ENCODE measurements at places on chromosomes 16 and 17. TPM values are rescaled to one million over a fixed set of nuclear protein-coding genes. Genes with fewer than 3 reads are reported as not detected.

- DNase-seq: no peak
Measured at GRCh38 chr16:30623536-30624283, 13.5 kb upstream of the ZNF689 start.

Gene KRTAP3-1
- total RNA-seq: not detected

- no peak for DNase-seq
Measured at GRCh38 chr17:78791840-78792709, 10.0 kb upstream of the CYTH1 start.

GRCh38 chr17:79915850-79916430 lies 76.7 kb upstream of the CBX4 start:
- DNase-seq: no peak

GRCh38 chr17:3951420-3951819 lies 12.8 kb downstream of the ATP2A3 start:
- no peak for DNase-seq

GRCh38 chr16:24538756-24539294 lies 541 bp upstream of the RBBP6 start:
- DNase-seq: no peak

Gene NPIPA2
- 3.2 TPM for total RNA-seq

DNA sequence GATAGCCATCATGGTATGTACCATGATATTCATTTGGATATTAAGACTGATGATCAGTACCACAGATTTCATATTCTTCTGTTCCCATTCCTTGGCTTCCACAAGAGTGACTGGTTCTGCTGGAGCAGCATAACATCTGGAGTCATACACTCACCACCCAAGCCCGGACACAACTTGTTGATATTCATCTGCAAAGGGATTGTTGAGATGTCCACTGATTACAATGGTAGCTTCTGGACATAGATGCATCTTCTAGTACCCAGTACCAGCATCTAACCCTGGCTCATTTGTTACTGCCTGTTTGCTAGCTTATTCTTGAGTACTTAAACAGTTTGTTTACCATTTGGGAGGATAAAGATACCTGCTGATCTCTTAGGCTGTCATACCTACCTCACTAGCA lies 235.7 kb upstream of the AXIN2 start:
- no peak for DNase-seq

Gene FOXN1
- total RNA-seq: not detected

DNA sequence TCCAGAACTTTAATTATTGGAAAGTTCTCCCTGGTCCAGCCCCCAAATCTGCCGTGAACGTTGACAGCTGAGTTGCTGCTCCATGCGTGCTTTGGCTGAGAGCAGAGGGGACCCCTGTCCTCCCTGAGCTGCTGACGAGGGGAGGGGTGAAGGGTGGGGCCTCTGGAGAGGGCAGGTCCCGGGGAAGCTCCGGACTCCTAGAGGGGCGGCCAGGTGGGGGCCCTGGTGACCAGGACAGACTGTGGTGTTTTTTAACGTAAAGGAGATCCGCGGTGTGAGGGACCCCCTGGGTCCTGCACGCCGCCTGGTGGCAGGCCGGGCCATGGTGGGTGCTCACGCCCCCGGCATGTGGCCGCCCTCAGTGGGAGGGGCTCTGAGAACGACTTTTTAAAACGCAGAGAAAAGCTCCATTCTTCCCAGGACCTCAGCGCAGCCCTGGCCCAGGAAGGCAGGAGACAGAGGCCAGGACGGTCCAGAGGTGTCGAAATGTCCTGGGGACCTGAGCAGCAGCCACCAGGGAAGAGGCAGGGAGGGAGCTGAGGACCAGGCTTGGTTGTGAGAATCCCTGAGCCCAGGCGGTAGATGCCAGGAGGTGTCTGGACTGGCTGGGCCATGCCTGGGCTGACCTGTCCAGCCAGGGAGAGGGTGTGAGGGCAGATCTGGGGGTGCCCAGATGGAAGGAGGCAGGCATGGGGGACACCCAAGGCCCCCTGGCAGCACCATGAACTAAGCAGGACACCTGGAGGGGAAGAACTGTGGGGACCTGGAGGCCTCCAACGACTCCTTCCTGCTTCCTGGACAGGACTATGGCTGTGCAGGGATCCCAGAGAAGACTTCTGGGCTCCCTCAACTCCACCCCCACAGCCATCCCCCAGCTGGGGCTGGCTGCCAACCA lies at the start of gene MC1R:
TSS of gene MC1R (plus strand) at position 410 of the 895 bp plus-strand sequence. CDS start at position 807, 397 bp downstream.
- no peak for DNase-seq

Gene GGT6
- total RNA-seq: not detected

DNA sequence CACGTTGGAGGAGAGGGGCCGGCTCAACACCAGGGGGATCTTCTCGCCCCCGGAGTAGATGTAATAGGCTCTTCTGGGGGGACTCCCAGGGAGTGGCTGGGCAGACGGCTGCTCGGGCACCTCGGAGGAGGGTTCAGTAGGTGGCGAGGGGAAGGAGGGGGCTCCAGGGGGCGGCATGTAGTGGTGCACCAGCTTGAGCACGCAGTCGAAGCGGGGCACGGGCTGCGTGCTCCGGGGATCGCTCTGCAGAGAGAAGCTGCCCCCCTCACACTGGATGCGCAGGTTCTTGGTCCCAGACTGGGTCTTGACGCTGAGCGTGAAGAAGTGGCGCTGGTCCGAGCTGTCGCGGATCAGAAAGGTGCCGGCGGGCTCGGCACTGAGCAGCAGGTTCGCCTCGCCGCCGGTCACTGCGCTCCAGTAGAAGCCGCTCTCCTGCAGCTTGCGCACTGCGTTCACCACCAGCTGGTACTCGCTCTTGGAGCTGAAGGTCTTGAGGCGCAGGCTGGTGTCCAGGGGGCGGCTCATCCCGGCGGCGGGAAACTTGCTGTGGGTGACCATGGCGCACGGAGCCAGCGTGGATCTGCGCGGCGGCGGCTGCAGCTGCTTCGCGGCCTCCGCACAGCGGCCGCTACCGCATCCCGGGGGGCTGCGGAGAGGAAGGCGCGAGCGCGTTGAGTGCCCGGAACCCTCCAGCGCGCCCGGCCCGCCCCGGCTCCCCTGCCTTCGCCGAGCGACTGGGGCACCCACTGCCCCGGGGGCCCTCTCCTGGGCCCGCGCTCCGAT lies 1.1 kb downstream of the SOCS3 start:
- no peak for DNase-seq

All from T-cell (primary cell).